ENCODE measurements at places on chromosomes 13 and 19.

DNA sequence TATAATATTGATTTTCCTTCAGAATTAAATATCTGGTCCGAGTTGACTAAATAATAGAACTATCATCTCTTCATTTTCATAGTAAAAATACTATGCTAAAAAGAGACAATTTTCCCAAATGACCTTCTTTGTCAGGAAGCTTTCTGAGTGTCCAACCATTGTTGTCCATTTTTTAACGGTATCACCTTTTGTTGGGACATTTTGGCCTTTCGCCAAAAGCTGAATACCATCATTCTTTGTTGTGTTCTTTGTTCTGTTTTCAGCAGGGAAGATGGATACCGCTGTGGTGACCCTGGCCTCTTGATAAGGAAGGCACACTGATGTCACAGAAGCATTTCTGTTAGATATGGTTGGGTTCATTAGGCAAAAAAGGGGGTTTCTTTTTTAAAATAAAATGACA, 654.4 kb upstream of the GPC6 start:
- DNase-seq: no peak

DNA sequence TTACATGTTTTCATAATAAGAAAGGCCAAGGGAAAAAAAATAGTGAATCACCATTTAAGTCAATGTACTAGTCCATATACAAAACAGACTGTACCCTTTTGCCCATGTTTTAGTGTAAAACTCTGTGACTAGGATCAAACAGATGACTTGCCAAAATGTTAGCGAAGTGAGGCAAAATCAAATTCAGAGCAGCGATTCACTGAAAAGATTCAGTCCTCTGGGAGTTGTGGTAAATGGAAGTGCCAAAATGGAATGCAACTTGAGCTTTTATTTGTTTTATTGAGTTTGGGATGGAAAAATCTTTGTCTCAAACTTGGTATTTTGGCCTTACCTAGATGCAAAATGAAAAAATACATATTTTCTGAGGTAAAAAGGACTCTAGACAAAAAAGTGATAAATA, 9.1 kb downstream of the CDADC1 start:
- no peak for DNase-seq

GRCh38 chr19:38880076-38880881, 2.2 kb upstream of the RINL start:
- no peak for DNase-seq

- DNase-seq: no peak
These were observed 310.0 kb upstream of the TSHZ3 start for GRCh38 chr19:31658993-31659896.

DNA sequence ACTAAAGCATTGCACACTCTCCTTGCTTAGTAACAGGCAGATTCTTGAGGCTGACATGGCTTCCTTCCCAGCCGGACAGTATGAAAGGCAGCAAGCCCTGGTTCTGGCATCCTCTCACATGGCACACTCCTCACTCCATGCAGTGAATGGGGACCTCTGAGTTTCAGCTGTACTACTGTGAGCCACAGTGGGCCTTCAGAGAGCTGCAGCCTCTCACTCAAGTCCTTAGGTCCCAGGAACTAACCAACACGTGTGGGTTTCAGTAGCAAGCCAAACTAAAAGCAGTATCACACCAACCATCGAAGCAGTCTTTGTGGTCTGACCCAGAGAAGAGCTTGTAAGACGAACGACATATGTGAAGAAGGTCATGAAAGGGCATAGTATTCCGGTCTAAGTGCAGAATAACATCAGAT, 128.2 kb downstream of the TBC1D4 start:
- no peak for DNase-seq

DNA sequence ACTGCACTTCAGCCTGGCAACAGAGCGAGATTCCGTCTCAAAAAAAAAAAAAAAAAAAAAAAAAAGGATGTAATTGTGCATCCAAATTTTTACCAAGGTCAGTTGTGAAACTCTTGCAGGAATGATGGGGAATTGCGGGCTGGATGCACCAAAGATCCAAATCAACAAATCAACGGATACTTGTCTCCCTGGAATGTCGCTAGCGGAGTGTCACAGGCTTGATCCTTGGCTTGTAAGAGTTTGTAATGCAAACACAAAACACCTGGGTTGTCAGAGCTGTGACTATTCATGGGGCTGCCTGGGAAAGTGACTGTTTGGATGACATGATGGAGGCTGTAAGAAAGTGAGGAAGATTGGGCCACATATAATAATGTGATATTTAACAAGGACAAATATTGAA, 4.2 kb downstream of the KANK3 start:
- no peak for DNase-seq
